ENCODE measurements at places on chromosomes 2 and 18.

DNA sequence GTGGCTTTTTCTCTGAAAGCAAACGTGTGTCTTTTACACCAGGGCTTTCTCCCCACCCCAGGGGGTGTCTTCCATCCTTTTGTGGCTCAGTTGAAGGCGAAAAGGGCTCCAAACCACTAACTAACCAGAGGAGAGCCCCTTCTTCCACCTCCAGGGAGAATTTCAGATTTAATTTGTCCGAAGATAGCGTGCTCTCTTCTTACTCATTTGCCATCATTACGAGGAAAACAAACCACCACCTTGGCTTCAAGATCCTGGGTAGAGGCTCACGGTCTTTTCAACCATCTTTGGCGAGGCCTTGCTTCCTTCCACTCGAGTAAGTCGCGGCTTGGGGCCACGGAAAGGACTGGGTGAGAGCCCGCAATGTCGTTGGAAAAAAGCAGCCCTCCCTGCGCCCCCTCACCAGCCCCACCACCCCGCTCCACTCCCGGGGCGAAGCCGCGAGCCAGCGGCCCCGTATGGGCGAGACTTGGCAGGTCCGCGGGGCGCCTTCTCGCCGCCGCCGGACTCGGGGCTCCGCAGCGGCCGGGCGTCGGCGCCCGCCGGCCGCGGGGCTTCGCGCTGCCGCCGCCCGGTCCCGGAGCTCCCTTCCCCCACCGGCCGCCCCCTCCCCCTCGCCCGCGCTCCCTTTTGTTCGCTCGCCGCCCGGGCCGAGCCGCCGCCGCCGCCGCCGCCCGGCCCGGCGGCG lies 1.7 kb upstream of the ZNF532 start:
- peak; percentile 55 for DNase-seq

GRCh38 chr2:134307334-134307733 lies 53.5 kb downstream of the MGAT5 start:
- no peak for DNase-seq

GRCh38 chr2:134791616-134792015 lies 46.8 kb upstream of the ACMSD start:
- DNase-seq: no peak

GRCh38 chr18:57910817-57911216 lies 107.7 kb upstream of the ATP8B1 start:
- no peak for DNase-seq

- no peak for DNase-seq
Observed at GRCh38 chr2:59732871-59733566, 820.4 kb downstream of the BCL11A start.

- no peak for DNase-seq
Observed at GRCh38 chr2:46701152-46701551, 214.5 kb downstream of the MCFD2 start.

DNA sequence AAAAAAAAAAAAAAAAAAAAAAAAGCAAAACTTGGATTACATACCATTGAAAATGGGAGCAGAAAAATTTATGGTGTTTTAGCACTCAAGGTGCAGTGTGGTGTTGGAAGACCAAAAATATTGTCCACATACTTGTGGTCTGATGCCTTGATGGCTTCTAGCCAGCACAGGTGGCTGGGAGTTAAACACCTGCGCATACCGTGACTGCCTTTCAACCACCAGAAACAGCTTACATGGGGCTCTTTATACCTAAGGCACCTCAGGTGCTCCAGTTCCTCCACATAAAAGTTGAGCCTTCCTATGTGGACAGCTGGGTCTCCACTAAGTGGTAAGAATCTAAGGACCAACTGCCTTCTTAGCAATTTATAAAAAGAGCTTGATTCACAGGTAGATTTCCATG lies 802.6 kb upstream of the CELF4 start:
- no peak for DNase-seq

DNA sequence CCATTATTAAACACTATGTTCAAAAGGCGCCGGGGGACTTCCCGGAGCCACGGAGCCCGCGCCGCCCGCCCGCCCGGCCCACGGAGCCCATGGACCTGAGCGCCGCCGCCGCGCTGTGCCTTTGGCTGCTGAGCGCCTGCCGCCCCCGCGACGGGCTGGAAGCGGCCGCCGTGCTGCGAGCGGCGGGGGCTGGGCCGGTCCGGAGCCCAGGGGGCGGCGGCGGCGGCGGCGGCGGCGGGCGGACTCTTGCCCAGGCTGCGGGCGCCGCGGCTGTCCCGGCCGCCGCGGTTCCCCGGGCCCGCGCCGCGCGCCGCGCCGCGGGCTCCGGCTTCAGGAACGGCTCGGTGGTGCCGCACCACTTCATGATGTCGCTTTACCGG lies 197 bp downstream of the GDF7 start:
- DNase-seq: no peak

DNA sequence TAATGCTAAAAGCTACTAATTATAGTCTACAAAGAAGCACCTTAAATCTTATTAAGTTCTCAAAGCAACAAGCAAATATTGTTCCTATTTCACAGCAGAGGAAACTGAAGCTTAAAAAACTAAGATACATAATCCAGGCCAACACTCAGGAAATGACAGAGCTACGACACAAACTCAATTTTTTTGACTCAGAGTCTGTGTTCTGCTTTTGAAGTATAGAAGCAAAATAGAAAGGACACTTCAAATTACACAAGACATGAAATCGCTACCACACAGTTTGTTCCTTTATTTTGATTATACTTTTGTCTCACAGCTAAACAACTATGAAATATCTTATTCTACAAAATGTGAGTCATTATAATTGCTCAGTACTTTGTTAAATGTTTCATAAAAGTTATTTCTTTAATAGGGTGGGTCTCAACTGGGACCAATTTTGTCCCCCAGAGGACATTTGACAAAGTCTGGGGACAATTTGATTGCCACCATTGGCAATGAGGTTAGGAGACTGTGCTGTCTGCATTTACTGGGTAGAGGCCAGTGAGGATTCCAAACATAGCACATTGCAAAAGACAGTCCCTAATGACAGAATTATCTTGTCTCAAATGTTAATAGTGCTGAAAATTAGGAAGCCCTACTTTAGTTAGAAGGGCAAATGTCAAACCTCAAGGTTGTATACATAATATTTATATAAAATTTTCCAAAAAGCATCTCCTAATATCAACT lies 101.5 kb upstream of the GRB14 start:
- no peak for DNase-seq

DNA sequence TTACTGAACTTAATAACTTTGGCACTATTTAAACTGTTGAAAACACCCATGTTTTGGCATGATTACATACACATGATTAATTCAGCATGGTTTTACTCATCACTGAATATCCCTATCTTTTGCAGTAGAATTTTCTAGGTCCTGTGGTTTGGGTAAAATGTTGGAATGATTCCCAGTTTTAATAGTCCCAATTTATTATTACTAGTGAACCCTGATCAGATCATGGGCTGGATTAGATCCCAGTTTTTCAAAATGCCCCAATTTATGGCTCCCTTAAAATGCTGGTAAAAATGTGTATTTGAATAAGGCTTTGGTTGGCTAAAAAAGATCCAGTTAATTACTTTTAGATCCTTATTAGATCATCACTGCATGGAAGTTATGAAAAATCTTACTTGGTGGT lies 273.6 kb upstream of the NRP2 start:
- DNase-seq: no peak

- DNase-seq: no peak
Observed at GRCh38 chr2:3201281-3201680, 176.3 kb downstream of the EIPR1 start.

- DNase-seq: no peak
Observed at GRCh38 chr18:21391074-21391673, 149.1 kb downstream of the GREB1L start.

GRCh38 chr2:239245872-239246721 lies 154.7 kb downstream of the HDAC4 start:
- peak; percentile 79 for DNase-seq

- no peak for DNase-seq
Observed at GRCh38 chr2:180291552-180292421, 284.7 kb upstream of the CWC22 start.

DNA sequence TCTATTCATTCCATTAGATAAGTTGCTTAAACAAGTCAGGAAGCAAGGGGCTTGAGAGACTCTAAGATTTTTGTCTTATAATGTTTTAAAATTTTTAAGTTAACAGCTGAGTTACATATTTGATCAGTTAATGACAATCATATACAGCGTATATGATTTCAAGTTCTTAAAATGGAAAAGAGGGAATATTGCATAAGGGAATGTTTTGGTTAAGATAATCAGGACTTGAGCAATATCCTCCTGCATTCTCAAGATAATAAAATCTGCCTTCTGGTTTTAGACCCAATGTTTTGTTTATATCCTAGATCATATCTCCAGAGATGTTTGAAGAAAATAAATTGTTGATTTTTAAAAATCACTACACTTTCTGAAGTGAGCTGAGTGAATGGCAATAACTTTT lies 13.4 kb upstream of the DYNC1I2 start:
- DNase-seq: no peak

- DNase-seq: peak; percentile 66
Observed at GRCh38 chr2:121095257-121096080, 189.5 kb downstream of the TFCP2L1 start.

DNA sequence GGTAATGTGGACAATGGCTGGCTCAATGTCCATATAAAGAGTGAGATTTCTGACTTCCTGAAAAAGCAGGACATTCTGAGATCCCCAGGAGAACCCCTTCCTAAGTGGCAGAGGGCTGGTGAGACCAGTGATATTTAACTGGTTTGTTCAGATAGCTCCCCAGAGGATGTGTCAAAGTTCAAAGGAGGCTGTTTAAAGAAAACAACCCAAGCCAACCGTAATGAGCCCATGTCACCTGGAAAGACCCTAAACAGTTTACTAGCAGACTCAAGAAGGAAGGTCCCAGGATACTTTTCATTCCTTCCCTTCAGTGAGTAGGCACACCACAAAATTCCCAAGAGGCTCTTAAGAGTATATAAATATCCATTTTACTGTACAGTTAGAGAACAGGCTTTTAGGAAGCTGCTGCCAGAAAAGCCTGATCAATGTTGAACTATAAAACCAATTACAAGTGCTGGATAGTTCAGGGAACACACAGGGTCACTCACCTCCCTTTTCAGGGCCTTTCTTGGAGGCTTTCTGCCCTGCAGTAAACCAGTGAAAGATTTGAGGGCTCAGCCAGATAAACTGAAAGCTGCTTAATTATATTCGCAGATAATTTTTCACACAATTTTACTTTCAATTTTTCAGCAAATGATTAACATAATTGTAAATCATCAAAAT lies 293.5 kb downstream of the ASXL3 start:
- DNase-seq: no peak

GRCh38 chr2:161369311-161369710 lies 46.8 kb upstream of the TBR1 start:
- no peak for DNase-seq

DNA sequence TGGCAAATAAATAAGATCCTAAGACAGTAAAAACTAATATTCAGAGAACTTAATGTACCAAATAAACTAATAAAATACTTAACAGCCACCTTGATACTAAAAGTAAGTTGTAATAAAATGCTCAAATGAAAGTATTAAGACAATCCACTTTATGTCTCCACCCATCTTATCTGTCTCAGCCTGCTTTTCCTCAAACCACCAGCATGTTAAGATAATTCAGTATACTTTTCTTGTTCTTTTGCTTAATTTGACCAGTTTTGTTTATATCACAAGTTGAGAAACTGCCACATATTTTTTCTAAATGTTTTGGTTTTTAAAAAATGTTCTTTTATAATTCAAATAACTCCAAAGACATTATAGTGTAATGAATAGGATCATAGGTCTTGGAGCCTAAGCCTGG lies 142.0 kb downstream of the MBD5 start:
- DNase-seq: no peak

GRCh38 chr2:15145046-15145817 lies 415.9 kb downstream of the NBAS start:
- DNase-seq: no peak

DNA sequence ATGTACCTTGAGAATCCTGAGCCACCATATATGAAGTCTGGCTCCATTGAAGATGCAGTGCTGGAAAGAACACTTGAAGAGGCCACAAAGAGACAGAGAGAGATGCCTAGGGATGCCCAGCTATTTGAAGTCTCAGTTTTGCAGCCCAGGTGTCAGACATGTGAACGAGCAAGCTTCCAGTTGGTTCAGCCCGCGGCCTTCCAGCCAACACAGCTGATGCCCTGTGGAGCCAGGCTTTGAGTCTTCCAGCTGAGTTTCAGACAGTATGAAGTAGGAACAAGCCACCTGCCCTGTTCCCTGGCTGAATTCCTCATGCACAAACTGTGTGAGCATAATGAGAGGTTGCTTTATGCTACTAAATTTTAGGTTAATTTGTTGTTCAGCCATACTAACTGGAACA lies 108.8 kb downstream of the SPHKAP start:
- DNase-seq: no peak

DNA sequence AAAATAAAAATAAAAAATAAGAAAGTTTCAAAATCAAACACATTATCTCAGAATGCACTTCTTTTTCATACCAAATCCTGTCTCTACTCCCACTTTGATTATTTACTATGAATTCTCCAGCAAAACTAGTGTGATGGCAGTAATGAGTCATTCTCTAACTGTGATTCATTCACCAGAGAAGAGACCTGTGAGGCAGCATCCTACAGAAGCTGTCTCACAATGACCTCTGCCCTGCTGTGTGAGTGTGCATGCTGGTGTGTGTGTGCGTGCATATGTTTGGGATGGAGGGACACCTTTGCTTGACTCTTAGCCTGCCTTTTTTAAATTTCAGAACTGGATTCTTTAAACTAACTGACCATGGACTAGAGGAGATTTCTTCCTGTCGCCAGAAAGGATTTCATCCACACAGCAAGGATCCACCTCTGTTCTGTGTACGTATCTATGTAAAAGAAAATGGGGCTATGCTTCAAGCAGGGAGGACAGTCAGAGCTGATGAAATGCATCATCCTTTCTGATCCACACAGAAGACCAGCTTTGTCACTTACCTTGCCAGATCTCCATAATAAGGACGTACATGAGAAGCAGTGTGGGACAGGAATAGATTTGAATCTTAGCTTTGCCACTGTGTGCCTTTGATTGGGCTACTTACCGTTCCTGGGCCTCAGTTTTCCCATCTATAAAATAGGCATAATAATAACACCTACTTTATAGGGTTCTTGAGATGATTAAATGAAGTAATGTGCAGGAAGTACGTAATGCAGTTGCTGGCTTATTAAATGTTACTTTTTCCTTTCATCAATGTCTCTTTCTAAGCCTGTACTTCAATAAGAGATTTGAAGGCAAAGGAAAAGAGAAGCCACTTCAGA lies 31.2 kb downstream of the STAMBP start:
- no peak for DNase-seq

GRCh38 chr2:102544182-102544581 lies 71.2 kb downstream of the SLC9A4 start:
- no peak for DNase-seq

DNA sequence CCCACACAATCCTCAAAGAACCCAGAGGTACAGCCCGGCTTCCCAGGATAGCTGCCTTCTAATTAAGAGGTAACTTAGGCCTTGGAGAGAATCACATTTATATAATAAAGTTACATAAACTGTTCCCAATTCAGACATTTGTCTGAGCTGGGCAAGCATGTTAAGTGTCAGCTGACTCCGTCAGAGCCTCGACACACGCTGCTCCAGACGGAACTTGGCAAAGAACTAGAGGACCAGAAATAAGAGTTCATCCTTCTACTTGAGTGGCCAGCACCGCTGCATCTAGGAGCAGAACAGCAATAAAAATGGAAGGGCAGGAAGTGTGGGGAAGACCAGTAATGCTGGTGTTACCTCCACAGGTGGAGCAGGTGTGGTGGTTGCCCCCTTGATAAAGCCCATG lies 80.5 kb downstream of the MYO5B start:
- no peak for DNase-seq
